HepG2 (cell line): ENCODE measurements at places on chromosomes 3 and 15. TPM values are rescaled to one million over a fixed set of nuclear protein-coding genes. Genes with fewer than 3 reads are reported as not detected.

DNA sequence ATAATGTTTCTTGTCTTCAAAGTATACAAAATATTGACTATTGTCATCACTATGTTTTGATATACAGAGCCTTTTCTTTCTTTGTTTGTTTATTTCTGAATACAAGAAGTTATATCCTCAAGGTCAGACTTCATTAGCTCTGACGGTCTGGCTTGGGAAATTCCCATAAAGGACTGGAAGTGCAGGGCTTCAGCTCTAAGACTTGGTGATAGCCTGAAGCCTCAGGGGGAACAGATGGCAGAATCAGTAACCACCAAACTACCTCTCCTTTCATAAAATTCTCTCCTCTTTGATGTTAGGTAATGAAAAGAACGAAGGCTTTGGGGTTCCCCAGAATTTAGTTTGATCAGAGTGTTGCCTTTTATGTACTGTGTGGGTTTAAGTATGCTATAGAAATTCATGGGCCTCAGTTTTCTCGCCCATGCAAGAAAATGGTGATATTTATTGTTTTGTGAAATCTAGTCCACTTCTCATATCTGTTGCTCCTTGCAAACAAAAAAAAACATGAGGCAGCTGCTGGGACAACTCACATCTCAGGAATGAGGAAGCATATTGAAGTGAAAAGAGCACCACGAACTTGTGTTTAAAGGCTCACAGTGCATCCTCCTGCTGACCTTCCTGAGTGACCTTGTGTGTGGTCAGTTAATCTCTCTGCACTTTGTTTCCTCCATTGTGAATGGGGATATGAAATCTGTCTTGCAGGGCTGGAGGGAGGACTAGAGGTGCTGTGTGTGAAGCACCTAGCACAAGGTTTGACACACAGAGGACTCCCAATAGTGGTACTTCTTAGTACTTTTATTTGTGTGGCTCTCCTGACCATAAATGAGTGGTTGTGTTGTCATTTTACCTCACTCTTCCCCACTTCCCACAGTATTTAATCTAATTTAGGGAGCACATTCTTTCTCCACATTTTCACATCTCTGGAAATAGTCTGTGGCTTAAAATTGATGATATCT lies 569.8 kb upstream of the IL12A start:
- DNase-seq = no peak

- DNase-seq = no peak
These were observed 545.5 kb downstream of the NAALADL2 start for GRCh38 chr3:175404621-175405020.

GRCh38 chr15:60697750-60698149 lies 218.8 kb upstream of the ICE2 start:
- no peak for DNase-seq

Gene SERPINI2
- not detected in 2 replicates for total RNA-seq

DNA sequence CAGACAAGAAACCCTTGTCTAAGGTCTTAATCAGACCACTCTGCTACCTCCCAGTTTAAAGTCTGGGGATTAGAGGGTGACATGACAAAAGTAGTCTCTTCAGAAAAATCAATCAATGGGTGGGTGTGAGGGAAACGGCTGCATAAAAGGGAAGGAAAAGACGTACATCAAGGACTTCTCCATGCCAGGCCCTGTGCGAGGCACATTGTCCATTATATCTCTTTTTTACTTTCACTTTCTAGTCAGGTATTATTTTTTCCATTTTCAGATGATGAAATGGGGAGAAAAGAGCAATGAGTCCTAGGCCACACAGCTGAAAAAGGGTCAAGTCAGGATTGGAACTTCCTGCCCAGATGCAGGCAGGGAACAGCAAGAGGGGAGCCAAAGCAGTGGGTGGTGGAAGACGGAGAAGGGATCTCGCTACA lies 4.6 kb upstream of the CX3CR1 start:
- DNase-seq = no peak

Gene ALDH1L1
- 20.8 and 28.7 TPM in 2 replicates for total RNA-seq

- no peak for DNase-seq
These were observed 18.5 kb downstream of the RYK start for GRCh38 chr3:134232151-134232550.

- no peak for DNase-seq
These were observed 1.3 kb downstream of the FEM1B start for GRCh38 chr15:68278595-68279405.

Gene SEMA3B
- total RNA-seq = 25.6 and 93.2 TPM in 2 replicates

Gene SMAD6
- 2.6 and 4.4 TPM in 2 replicates for total RNA-seq

Gene ATP8B4
- total RNA-seq = 0.18 and 0.69 TPM in 2 replicates

DNA sequence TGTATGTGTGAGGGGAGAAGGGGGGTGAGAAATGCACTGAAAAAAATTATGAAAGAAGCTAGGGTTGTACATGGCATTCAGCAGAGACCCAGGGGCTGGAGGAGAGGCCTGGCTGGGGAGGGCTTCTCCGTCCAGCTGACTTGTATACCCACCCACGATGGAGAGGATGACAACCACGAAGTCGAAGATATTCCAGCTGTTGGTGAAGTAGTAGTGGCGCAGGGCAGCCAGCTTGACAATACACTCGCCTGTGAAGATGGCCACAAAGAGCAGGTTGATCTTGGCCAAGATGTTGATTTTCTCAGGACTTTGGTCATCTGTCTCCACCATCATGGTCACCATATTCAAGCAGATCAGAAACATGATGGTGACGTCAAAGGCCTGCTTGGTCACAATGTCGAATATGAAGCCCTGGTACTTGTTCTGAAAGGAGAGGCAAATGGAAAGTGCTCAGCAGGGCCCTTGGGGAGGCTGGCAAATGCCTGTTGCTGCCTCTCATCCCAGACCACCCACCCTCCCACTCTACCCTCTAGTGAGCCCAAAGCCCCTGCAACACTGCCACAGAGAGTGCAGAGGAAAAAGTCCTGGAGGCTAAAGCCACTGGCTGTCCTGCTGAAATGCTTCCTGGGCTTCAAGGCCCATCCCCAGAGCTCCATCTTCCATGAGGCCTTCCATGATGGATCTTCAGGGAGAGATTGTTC lies 58.1 kb downstream of the EXOG start:
- no peak for DNase-seq

GRCh38 chr3:43674345-43675085 lies 16.2 kb upstream of the ABHD5 start:
- DNase-seq = no peak

Gene RAB7A
- 26.5 and 49.0 TPM in 2 replicates for total RNA-seq

DNA sequence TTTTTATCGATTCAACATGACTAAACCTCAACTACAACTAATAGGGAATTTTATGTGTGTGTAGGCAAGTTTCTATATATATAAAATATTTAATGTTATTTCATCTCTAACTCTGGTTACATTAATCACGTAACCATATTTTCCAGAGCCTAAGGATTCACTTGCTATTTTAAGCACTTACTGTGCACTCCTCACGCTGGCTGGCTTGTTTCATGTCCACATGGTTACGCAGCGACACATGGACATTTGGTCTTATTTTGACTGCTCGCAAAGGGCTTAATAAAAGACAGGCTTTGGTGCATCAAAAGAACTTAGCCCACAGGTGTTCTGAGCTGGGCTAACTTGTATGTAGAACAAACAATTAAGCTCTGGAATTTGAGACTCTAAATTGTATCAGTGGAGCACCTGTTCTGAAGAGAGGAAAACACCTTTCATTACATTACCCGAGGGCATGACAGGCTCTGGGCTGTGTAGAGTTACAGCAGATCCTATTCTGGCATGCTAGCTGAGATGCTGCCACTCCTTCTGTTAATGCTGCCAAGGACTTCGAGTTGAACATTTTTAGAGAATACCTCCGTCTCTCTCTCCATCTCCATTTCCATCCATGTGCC lies 130.0 kb upstream of the NR2F2 start:
- no peak for DNase-seq

DNA sequence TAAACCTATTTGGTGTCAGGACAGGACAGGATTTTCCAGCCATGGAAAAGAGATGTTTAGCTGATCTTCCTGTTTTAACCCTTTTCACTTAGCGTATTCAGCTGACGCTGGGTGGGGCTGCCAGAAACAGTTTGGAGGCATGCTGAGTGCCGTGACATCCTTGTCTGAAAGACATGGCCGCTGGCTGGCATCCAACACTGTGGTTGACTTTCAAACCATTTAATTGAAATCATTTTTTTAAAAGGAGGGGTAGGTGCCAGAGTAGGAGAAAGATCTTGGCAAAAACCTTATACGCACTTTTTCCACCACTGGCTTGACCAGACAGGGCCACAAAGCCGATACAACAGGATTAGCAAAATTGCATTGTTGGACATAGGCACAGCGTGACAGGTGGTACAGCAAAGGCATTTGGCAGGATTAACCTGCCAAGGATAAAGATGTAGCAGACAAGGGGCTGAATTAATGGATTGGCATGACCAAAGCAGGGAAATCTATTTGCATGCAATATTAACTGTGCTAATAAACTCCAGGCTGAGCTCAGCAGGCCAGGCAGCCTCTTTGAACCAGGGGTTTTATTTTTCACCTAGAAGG lies 131.8 kb upstream of the TOPAZ1 start:
- DNase-seq = no peak

- DNase-seq = no peak
These were observed 212.5 kb upstream of the CNTN6 start for GRCh38 chr3:880371-880770.

Gene HRG
- 0.11 TPM in 1 of 2 replicates, not detected in the other for total RNA-seq

Gene PLSCR4
- 1.5 and 1.8 TPM in 2 replicates for total RNA-seq

- no peak for DNase-seq
These were observed 24.7 kb upstream of the ZNF639 start for GRCh38 chr3:179297971-179298725.

Gene SLC2A2
- 14.5 and 19.5 TPM in 2 replicates for total RNA-seq

GRCh38 chr3:39362192-39362591 lies 21.0 kb upstream of the SLC25A38 start:
- DNase-seq = no peak

GRCh38 chr15:53437366-53437765 lies 322.1 kb downstream of the WDR72 start:
- DNase-seq = no peak

DNA sequence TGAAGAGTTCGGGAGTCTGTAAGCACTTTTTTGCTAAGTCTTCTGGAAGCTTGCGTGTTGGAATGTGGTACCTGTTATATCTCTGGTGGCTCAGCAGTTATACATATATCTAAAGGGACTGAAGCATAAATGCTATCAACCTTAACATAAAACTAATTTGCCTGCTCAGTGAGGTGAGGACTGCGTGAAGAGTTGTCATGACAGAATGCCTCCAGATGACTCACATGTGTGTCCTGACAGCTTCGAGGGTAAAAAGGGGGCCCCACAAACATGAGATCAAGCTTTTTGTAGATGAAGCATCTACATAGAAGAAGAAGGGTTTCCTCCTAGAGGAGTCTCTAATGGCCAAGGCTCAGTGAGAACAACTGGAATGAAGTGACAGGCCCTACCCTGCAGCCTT lies 88.8 kb upstream of the C3orf80 start:
- no peak for DNase-seq

DNA sequence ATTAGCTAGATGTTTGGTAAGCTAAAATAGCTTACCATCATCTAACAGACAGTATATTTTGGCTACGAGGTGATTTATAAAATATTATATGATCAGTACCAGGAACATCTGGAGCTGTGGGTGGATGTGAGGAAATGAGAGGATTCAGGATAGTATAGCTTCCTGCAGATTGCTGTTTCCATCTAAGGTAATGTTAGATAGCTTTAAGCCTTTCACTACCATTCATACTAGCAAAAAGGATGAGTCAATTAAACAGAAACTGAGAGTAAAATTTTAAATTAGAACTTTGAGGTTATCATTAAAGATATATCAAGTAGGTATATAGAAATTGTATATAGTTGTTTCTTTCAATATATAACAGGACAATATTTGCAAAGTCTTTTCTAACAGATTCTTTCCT lies 8.0 kb downstream of the ZBTB20 start:
- DNase-seq = no peak

- no peak for DNase-seq
These were observed 66.1 kb upstream of the PFN2 start for GRCh38 chr3:150036780-150037179.

DNA sequence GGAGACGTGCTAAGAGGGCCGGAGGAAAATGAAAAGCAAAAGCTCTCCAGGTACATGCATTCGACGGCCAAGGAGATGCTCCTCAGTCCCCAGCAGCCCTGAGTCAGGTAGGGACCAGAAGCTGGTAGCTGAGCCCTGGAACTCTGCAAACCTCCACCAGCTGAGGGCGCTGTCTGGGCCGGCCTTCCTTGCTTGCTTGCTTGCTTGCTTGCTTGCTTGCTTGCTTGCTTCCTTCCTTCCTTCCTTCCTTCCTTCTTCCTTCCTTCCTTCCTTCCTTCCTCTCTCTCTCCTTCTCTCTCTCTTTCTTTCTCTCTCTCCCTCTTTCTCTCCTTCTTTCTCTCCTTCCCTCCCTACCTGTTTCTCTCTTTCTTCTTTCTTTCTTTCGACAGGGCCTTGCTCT lies 94.6 kb upstream of the RASGRF1 start:
- no peak for DNase-seq

Gene RGMA
- not detected in 2 replicates for total RNA-seq

- no peak for DNase-seq
These were observed 309.3 kb upstream of the UBE2E2 start for GRCh38 chr3:22893644-22894325.

GRCh38 chr15:68418611-68419161 lies 13.3 kb downstream of the ITGA11 start:
- DNase-seq = no peak

Gene MESP2
- total RNA-seq = not detected in 2 replicates

DNA sequence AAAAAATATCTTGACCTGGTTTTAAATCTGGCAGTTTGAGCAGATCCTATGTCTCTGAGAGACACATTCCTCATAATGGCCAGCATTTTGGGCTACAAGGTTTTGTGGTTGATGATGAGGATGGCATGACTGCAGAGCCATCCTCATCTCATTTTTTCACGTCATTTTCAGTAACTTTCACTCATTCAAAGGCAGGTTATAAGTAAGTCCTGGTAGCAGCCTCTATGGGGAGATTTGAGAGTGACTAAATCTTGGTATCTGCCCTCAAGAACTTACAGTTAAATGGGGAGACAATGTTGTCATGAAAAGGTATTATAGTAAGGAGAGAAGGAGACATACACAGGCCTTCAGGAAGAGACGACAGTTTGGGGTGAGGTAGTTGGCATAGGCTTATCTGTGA lies 14.5 kb downstream of the TIGIT start:
- DNase-seq = no peak

DNA sequence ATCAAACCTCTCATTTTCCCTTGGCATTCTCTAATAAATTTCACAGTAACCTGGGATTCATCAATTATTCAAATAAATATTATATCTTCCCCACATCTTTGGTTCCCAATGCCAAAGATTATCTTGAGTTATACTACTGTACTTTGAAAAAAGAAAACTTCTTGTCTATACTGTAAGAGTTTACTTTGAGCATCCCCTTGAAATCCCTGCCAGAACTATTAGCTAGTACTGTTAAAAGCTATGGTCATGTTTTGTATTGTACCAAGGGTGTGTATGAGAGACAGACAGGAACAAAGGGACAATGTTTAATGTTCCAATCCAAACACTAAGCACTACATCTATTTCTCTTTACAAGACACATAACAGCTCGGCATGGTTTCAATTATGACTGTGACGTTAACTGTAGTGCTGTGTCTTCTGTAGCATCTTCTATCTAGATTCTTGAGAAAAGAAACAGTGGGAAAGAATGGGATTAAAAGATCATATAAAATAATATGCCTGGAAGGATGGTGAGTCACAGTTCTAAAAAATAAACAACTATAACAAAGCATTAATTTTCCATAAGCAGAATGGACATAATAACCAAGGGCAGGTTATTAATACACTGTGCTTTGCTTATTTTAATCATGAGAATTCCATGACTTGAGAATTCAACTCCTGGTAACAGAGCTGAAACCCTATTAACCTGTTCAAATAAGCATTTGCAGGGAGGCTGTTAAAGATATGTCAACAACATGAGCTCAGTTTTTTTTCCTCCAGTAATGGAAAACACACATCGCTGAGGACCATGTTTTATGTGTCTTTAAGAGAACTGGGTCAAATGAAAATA lies 71.1 kb downstream of the ALDH1A2 start:
- DNase-seq = no peak

Gene TMCO5A
- not detected in 2 replicates for total RNA-seq
